ENCODE measurements at places on chromosomes 4 and X.
A peak's percentile ranks its signal among the peaks of the same experiment; 100 is the strongest.

DNA sequence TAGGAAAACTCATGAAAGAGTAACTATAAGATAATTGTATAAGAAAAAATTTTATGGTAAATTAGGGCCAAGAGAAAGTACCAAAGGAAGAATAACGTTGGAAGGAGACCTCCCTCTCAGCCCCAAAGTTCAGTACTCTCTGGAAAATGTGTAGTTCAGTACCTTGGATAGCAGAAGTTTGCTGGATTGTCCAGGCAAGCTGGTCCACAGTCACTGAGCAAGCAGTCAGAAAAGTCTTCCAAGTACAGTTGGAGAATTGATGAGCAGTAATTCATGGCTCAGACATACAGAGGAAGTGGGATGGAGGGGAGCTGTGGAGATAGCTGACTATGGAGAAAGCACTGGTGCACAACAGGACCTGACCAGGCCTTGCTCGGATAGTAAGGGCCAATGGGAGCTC lies 598.2 kb upstream of the NDST4 start:
- peak; percentile 4 for DNase-seq

- no peak for DNase-seq
Measured at GRCh38 chrX:10233173-10233572, 76.4 kb downstream of the CLCN4 start.

GRCh38 chr4:39812500-39812899 lies 114.6 kb downstream of the UBE2K start:
- DNase-seq = no peak

DNA sequence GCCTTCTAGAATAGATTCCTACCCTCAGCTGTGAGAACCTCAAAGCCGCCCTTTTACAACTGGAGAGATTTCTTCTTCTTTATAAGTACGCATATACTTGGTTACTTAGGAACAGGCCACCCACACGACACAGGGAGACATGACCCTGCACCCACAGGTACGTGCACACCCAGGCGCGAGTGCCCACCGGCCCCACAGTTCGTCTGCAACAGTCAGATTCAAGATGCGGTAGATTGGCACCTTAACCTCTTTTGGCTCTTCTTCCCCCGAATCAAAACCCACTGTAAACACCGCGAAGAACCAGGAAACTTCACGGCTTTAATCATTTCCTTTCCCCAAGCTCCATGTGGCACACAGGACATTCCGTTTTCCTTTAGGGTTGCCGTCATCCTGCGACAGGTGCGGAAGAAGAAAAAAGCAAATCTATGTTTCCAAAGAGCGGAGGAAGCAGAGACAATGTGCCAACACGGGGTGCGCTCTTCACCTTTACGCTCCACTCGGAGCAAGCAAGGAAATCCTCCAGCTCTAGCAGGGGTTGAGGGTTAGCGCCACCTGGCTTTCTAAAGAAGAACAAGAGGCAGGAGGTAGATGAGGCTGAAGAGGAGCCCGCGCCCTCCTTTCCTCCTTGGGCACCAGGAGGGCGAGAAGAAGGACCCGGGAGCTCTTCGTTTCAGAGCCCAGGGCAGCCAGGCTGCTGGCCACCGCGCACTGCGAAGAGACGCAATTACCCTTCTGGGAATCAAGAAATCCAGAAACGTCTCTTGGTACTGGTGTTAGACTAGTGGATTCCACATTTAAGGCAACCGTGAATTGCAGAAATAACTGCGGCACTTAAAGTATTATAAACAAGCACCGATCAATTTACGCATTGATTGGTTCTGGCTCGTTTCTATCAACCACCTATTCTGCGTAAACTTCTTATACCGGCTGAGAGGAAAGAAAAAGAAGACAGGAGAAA lies 35.7 kb downstream of the HAND2 start:
- DNase-seq = peak; percentile 84

- DNase-seq = peak; percentile 49
Measured at GRCh38 chr4:147678796-147679549, 5.0 kb downstream of the PRMT9 start.
